ENCODE measurements at places on chromosomes 12 and 14.

- DNase-seq: no peak
Measured at GRCh38 chr12:76921891-76922664, 43.3 kb upstream of the CSRP2 start.

GRCh38 chr12:24952389-24952788 is 3.5 kb upstream of the BCAT1 start:
- DNase-seq: no peak

DNA sequence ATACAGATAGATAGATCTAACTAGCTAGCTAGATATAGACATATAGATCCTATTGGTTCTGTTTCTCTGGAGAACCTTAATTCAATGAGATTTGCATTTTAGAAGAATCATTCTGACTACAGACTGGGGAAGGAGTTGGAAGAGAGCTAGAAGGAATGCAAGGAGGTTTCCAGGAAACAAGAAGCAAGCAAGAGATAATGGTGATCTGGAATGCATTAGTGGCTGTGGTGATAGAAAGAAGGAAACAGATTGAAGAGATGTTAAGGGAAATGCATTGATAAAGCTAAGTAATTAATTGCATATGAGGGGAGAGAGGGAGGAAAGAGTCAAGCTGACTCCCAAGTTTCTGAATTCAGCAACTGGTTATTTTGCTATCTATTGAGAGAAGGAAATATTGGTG is 42.7 kb downstream of the DBX2 start:
- DNase-seq: no peak

- no peak for DNase-seq
Measured at GRCh38 chr14:81055971-81056370, 100.5 kb downstream of the TSHR start.

- DNase-seq: no peak
Measured at GRCh38 chr12:186006-186625, 27.8 kb downstream of the SLC6A12 start.

GRCh38 chr12:96193725-96194575 is at the start of gene ELK3:
Gene ELK3 (plus strand): TSS chr12:96194375.
- DNase-seq: no peak

DNA sequence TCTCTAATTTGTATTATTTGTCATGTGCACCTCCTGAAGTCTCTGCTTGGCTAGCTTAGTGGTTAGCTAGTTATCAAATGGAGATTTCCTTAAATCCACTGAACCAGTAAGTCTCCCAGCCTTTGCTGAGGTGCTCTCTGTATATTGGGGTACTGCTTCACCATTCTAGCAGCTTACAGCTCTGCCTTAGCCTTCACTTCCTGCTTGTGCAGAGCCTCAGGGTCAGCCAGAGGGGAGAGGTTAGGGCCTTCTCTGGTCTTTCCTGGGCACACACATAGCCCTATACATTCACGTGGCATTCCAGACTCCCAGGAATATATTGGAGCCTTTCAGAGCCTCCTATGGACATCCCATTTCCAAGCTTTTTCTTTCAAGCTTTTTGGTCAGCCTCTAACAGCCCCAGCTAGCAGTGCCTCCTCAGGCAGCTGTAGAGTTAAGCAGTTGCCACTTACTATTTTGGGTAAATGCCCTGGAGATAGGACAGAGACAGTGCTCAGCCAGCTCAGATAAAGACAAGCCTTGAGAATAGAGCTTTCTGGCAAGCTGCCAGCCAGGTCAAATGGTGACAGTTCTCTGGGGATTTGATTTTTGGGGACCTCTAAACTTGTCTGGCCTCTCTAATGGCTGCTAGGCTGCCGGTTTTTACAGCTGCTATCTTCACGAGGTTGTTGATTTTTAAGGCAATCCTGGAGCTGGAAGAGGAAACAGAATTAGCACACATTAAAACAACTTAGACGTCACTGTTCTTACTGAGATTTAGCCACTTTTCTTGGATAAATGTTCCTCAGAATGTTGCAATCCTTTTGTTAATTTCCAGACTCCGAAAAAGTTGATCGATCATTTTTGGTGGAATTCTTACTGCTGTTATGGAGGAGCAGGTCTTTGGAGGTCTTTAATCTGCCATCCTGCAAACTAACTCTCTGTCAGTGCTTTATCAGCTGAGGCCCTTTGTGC is 32.9 kb downstream of the FBXW8 start:
- no peak for DNase-seq

DNA sequence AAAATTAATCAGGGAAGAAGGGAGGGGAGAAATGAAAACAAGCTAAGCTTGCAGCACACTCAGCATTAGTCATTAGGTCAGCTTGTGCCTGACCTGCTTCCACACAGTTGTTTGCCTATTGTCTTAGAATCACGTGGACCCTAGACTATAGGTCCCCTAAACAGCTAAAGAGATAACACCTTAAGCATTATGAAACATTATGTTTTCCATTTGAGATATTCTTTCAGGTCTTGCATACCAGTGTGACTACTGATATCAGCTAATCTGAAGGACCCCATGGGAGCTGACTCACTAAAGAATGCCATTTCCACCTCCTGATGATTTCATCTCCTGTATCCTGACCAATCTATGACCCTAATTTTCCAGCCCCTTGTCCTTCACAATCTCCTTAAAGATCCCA is 154.1 kb upstream of the FUT8 start:
- no peak for DNase-seq

- no peak for DNase-seq
Measured at GRCh38 chr12:43742106-43742505, 16.5 kb downstream of the PUS7L start.

GRCh38 chr14:103209506-103209905 is 86.2 kb downstream of the TNFAIP2 start:
- DNase-seq: no peak

GRCh38 chr12:89051065-89051677 is 301.1 kb downstream of the DUSP6 start:
- DNase-seq: no peak
